ENCODE measurements at places on chromosomes 6 and 20.

DNA sequence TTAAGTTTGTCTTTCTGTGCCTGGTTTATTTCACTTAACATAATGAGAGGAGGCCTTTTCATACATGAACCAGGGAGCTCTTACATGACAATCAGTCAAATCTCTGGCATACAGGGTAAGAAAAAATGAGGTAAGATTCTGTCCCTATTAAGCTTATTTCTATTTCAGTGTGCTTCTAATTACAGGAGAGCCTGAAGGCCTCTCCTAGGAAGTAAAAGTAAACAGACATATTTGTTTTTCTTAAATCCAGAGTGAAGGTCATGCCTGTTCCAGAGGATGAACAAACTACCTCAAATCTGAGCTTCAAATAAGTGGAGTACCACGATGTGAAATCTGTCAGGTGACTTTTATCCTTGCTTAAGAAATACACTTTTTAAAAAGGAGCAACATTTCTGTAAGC is 72.6 kb downstream of the POPDC3 start:
- DNase-seq, result no peak

- DNase-seq, result no peak
Measured at GRCh38 chr20:16588241-16588640, 15.0 kb upstream of the KIF16B start.

- DNase-seq, result no peak
Measured at GRCh38 chr20:63694584-63695423, 1.6 kb upstream of the TNFRSF6B start.

GRCh38 chr20:6979621-6980020 is 212.1 kb downstream of the BMP2 start:
- DNase-seq, result no peak

- DNase-seq, result no peak
Measured at GRCh38 chr20:53033176-53033575, 61.0 kb downstream of the TSHZ2 start.

- no peak for DNase-seq
Measured at GRCh38 chr6:92763274-92763584, 656.1 kb downstream of the EPHA7 start.

GRCh38 chr6:140845701-140846100 is 1287.0 kb upstream of the GJE1 start:
- peak; percentile 54 for DNase-seq

DNA sequence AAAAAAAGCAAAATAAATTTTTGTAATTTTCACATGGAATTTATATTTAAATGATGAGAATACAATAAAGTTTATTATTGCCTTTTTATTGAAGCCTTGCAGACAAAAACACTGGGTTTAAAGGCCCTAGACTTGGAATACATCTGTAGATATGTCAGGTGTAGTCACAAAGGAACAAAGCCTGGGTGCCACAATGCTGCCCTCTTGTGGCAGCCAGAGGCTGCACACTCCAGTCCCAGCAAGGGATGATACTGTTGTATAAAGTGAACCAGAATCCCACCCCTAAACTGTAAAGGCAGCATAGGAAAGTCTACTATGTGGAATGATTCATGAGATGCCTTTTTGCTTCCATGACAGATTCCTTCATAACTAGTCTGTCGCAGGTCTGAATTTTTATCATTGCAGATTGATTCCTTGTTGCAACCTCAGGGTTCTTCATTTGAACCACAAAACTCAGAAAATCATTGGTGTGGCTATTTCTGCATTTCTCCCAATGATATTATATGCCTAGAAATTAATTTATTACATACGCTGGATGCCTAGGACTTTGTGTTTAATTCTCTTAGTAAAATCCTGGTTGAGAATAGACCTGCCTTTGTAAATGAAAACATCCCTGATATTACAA is 37.0 kb downstream of the MAK start:
- DNase-seq, result peak; percentile 46

- peak; percentile 63 for DNase-seq
Measured at GRCh38 chr6:113432521-113433334, 424.4 kb upstream of the MARCKS start.

DNA sequence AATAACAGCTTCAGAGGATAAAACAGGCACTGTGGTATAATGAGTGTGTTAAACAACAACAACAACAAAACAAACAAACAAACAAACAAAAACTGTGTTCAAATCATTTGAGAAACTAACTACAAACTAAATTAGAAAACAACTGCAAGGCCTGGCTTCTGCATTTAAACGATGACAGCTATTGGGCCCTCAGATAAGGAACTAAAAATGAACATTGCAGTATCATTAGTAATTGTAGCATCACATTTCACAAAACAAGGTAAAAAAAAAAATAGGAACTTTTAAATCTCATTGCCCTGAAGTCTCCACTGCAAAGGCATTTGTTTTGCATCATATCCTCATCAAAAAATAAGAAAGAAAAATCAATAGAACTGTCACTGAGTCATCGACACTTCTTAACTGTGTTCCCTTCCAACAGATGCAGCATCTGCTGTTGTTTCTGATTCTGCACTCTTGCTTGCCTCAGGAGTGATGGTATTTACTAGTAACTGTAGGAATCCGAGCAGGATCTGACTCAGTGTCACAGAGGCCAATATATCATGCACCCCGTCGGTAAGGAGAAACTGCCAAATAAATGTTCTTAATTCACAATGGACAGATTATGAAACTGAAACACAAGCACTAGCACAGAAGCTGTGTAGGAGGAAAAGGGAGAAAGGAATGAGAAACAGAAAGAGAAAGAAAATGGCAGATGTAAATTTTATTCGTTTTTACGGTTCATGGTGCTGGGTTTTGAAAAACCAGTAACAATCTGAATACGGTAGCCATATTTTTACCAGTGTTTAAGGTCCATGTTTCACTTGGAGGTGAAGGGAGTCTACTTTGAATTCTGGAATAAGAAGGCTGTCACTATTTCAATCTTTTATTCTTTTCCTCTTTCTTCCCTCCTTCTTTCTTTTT is 365.7 kb upstream of the EPHA7 start:
- DNase-seq, result peak; percentile 88

- DNase-seq, result peak; percentile 53
Measured at GRCh38 chr20:11204926-11205768, 531.3 kb upstream of the JAG1 start.

DNA sequence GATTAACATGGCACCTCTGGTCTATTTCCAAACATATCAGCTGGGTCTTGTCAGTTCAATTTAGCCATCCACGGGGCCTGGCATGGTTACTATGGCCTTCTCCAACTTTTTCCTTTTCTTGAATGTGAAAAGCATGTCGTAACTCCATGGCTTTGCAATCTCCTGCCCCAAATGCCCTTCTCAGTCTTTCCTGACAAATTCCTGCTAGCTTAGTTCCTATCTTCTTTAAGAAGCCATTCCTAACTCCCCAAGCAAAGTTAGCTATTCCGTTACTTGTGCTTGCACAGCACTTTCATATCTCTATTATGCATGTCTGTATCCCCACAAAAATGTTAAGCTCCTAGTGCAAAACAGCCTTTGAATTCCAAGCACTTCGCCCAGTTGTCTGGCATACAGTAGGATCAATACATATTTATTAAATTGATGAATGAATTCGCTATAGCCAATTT is 105.6 kb downstream of the AIG1 start:
- no peak for DNase-seq

GRCh38 chr20:4740774-4741431 is 19.2 kb downstream of the PRND start:
- peak; percentile 18 for DNase-seq

GRCh38 chr6:90227673-90228072 is 69.0 kb downstream of the BACH2 start:
- peak; percentile 8 for DNase-seq

DNA sequence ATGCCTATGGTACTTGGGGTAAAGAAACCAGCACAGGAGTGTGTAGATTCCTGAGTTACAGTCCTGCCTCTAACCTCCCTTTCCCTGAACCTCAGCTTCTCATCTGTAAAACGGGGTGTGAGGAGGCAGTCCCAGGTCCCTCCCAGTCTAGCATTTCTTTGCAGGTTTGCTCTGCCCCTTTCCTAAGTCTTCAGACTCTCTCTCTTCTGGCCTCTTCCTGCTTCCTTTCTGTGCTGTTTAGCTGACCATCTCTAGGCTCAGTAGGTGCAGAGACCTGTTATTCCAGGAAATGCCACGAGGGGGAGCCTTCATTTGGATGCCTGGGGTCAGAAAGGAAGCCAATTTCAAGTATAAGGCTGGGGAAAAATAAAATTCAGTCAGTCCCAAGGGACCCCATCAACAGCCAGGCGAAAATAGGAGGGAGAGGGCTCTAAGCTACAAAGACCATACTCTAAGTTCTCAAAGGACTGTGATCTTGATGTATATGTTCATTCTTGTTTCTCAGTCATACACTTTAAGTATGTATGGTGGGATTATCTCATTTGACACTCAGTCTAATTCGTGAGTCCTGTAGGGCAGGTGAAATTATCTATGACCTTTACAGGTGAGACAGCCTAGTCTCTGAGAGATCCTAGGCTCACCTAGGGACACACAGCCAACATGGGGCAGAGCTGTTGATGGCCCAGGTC is 89.1 kb downstream of the NCR2 start:
- DNase-seq, result peak; percentile 77

Data from fibroblast of skin of right quadriceps (primary cell).